ENCODE measurements at places on chromosomes 4 and X.

GRCh38 chr4:54614149-54614548 lies 43.6 kb upstream of the KIT start:
- DNase-seq: no peak

DNA sequence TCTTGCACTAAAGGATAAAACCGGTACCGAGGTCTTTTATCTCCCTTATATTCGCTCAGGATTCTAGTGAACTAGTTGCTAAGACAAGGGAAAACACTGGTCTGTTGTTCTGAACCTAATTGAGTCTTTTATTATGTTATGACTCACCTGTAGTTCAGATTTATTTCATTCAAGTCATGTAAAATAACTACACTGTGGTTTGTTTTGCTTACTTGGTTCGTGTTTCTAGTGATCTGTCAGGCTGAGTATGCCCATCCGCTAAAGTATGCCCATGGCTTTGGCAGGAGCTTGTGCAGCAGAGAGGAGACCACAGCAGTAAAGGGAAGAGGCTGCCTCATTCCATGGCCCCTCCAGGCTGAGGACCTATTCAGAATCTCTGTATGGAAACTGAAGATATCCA lies 126.1 kb downstream of the AFF1 start:
- no peak for DNase-seq

DNA sequence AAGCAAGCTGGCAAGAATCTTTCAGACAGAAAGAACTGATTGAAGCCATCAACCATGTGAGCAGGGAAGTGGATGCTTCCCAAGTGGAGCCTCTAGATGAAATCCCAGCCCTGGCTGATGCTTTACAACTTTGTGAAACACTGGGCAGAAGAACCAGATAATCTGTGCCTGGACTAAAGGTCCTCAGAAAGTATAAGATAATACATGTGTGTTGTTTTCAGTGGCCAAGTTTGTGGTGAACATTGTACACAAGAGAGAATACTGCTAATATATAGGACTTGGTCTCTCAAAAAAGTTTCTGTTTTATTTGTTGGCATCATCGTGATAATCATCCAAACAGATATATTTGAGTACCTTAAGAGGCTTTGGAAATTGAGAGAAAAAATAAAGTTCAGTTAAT lies 1367.8 kb upstream of the IGFBP7 start:
- DNase-seq: no peak

DNA sequence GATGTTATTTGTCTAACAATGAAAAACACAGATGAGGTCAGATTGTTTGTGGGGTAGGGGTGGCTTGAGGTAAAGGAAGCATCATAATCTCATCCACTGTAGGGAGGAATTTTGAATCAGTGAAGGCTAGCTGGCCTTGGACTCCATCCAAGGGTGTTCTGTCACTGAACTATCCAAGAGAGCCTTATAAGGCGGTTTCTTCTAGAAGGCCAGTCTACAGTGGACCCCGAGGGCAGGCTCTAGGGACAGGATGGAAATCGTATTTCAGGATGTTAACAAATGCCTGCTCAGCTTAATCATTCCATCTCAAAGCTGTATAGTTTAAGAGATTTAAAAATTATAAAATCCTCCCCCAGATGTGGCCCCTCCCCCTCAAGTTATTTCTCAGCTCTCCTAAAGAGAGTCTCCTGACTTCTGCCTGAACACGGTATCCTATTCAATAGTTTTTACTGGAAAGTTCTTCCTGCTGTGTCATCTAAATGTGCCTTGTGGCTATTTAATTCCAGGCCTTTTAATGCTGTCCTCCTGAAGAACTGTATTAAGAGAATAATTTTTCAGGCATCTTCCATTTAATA lies 8.0 kb downstream of the IGFBP7 start:
- no peak for DNase-seq

- DNase-seq: no peak
Measured at GRCh38 chrX:71515038-71515396, 17.9 kb upstream of the OGT start.

GRCh38 chr4:70787496-70787895 lies 52.2 kb downstream of the GRSF1 start:
- DNase-seq: no peak

DNA sequence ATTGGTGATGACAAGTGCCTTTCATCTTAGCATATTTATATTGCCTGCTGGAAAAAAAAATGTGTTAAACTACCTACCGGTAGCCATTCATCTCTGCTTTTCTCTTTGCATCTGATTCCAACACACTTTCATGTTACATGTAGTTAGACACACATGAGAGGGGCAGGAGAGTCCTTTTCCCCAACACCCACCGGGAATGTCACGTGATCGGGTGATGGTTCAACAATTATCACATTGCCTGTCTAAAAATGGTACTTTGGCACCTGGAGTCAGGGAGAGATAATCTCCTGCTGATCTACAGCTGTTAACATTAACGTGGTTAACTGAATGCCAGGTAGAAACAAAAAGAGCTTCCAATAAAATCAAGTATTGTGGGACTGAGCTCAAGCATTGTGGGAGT lies 19.6 kb upstream of the PBDC1 start:
- no peak for DNase-seq

DNA sequence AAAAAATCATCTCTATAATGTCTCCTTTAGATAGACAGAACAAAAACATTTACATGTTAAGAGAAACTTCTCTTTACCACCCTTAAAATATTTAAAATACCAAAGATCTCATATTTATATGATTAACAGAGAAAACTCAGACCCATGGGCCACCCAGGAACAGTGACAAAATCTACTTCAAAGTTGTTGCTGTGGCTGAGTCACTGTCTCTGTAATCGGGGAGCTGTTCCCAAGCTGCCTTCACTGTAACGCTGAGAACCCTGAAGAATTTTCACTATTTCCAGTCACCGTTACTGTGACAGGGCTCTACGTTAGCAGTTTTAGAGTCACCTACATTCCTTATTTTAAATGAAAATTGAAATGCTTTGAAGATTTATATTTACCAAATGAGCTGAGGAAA lies 9.0 kb upstream of the DAPP1 start:
- no peak for DNase-seq

DNA sequence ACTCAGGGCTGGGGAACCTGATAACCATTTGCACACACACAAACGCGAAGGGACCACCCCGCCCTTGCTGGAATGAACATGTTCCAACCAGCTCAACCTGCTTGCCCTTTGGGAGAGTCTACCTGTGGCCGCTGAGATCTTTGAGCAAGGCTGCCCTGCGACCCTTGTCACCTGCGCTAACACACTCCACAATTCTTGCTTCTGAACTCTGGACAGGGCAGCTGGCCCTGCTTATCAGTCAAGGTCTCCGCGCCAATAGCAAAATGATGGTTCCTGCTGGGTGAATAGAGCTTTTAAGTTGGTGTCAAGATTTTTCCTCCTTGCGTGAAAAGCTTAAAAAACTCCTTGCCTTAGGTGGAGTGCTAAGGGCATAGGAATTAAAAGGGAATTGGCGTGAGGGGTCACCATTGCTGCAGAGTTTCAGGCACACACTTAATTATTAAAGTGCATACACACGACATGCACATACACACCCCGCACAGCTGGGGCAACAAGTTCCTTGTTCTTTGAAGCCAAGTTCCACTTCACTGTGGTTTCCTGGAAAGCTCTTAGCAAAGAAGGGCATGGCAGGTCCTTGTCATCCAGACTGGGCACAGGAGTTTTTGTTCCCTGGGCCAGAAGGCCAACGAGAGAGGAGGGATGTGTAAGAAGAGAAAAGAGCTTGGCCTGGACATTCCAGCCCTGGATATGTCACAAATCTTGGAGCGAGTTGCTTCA lies 207.7 kb downstream of the STIM2 start:
- no peak for DNase-seq

DNA sequence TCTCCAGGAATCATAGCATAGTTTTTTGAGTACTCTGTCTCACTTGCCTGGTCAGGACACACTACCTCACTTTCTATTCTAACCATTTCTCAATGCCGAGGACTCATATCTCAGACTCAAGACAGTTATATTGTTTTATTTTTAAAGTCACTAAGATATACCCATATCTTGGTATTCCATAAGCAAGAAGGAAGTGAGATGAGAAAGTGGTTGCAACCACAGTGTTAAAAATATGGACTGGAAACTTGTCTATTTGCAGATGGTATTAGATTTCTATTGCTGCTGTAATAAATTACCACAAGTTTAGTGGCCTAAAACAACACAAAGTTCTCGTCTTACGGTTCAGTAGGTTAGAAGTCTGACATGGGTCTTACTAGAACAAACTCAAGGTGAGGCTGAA lies 344.8 kb upstream of the MAGEB2 start:
- DNase-seq: no peak

- DNase-seq: no peak
Measured at GRCh38 chr4:103423261-103423660, 225.1 kb upstream of the CENPE start.

- no peak for DNase-seq
Measured at GRCh38 chr4:184889666-184890335, 64.0 kb upstream of the ACSL1 start.

- no peak for DNase-seq
Measured at GRCh38 chr4:116860891-116861290, 224.5 kb downstream of the TRAM1L1 start.

DNA sequence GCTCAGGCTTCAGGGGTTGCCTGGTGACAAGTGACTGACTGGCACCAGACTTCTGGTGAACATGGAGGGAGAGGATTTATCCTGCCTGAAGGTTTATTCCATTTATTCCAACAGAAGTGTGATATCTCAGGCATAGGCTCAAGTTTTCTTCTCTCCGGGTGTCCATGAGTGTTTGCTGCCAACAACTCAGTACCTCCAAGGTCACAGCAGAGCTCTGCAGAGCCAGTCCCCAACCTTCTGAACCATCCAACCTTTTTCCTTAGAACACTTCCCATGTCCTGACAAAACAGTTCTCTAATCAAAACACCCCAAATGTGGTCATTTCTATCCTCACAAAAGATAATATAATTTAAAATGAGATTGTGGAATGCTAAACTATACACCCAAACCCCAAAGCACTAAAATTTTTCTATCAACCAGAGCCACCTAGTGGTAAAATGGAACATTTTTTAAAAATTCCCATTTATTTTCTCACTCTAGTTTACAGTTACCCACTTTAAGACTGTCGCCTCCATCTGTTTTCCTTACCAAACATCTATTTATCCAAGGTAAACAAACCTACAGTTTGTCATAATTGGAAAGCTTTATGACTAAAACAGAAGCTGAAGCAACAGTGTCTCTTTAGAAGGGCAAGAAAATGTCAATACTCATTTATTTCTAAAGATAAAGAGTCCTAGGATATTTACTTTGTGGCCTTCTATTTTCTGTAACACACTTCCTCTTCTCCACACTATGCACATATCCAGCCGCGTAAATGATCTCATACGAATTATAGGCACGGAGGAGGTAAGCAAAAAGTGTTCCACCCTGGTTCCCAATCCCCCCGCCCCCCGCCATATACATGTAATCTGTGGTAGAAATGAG lies 39.5 kb downstream of the TMEM154 start:
- no peak for DNase-seq

- DNase-seq: no peak
Measured at GRCh38 chr4:134762053-134762452, 560.5 kb upstream of the PABPC4L start.

DNA sequence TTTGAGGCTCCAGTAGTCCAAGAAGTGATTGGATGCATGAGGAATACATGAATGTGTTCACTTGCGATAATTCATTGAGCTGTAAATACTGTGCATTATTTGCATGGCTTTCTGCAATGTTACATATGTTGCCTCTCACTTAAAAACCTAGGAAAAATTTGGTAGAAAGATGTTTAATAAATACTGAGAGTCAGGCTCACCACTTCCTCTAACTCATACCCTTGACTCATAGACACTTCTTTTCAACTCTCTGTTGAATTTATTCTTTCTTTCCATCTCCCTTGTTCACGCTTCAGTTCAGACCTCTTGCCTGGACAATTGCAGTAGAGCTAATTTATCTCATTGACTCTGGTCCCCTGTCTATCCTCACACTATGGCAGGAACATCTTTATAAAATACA lies 35.8 kb upstream of the LEF1 start:
- DNase-seq: no peak

DNA sequence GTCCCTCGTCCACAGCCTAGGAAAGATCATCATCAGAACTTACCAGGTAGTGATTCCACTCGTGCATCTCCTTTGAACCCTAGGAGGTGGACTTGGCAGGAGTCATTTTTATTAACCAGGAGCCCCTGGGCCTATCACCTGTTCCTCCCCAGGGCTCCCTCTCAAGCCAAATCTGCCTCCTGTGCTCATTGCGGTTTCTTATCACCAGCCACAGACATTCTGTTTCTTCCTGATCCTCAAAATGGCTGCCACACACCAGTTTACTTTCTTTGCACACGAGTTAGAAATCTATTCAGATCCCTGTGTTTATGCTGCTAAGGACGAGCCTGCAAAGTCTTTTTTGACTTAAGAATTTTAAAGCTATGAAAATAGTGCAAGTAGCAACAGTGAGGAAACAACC lies 354.5 kb upstream of the BOD1L1 start:
- DNase-seq: no peak

- no peak for DNase-seq
Measured at GRCh38 chrX:123425904-123426303, 241.8 kb downstream of the GRIA3 start.

- no peak for DNase-seq
Measured at GRCh38 chr4:1523033-1523432, 116.8 kb upstream of the NKX1-1 start.

- no peak for DNase-seq
Measured at GRCh38 chrX:72358313-72358712, 52.6 kb upstream of the CITED1 start.

GRCh38 chrX:67587946-67588624 lies 44.3 kb downstream of the AR start:
- DNase-seq: no peak

- no peak for DNase-seq
Measured at GRCh38 chrX:150211988-150212387, 151.1 kb upstream of the MAMLD1 start.

GRCh38 chr4:16750882-16751642 lies 147.4 kb downstream of the LDB2 start:
- DNase-seq: no peak

GRCh38 chr4:77263247-77263646 lies 106.2 kb downstream of the CCNG2 start:
- no peak for DNase-seq

DNA sequence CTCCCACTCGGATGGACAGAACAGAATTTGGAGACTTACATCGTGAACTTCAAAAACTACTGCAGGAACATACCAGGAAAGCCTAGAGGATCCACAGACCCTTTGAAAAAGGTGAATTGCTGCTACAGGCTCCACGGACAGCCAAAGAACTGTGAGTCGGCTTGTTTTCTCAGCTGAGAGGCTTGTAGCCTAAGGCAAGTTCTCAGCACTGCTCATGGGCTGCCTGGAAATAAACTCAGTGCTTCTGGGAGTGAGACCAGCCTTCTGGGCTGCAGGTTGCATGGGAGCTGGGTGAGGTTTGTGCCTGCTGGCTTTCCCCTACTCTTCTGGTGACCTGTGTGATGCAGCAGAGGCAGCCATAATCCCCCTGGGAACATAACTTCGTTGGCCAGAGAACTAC lies 1397.6 kb downstream of the FAM133A start:
- no peak for DNase-seq

DNA sequence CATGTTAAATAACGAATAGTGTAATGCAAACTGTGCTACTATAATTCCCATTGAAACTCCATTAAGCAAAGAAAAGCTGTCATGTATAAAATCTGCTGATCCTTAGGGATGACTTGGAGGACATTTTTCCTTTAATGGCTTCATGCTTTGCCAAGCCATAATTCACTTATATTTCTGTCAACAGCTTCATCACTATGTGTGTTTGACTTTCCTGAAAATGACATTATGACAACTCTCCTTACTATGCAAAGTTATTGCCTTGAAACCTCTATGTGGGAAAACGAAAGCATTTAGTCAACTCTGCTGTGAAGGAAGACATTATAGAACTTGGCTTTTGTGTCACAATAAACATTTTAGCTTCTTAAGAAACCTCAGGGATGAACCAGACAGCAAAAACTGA lies 210.5 kb downstream of the GRXCR1 start:
- no peak for DNase-seq
